Activated gamma-delta T cell treated with Interleukin-2 at 50 U/mL for 16 hours (primary cell): ENCODE measurements at places on chromosomes 1 and 21.
A peak's percentile ranks its signal among the peaks of the same experiment; 100 is the strongest.

DNA sequence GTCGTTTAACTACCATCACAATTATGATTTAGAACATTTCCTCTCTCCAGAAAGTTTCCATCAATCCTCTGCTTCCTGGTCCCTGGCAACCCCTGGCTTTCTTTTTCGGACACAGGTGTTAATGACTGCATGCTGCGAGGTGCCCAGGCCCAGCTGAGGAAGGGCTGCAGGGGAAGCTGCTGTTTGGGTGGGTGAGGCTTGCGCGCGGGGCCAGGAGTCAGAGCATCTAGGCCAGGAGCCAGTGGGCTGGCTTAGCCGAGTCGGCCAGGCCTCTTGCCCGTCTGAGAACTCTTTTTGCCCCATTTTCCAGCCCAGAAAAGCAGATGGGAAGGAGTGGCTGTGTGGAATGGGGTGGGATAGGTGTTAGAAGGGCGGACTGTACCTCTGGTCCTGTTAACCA lies 51.5 kb downstream of the NAV1 start:
- DNase-seq, result no peak

GRCh38 chr1:92961896-92962752 lies 862 bp upstream of the DIPK1A start:
- DNase-seq, result peak; percentile 66

DNA sequence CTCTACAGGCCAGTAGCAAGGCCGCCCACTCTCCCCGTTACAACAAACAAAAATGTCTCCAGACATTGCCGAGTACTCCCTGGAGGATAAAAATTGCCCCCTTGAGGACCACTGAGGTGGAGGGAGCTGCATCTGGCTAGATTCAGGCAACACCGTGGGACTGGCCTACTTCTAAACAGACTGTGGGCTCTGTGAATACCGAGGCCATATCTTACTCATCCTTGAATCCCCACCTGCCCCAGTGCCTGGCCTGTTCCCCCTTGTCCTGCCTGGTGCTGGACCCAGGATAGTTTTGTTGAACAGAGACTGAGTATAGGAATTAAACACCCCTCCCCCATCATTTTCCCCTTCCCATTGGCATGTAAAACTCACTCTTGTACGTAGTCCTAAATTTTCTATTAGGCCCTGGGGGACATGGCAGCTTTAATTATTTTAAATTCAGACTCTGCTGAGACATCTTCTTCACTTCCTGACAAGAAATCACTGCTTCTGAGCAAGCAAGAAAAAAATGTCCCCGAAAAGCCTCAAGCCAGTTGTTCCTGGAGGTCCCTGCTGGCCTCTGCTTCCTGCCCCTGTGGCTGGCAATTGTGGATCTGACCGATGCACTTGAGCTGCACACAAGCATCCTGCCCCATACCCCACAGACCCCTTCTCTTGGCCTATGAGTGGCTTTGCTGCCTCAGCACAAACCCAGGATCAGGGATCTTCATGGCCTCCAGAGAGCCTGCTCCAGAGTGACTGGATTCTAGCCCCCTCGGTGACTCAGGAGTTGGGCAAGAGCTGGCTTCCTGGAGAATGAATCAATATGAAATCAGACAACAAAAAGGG lies 111.0 kb downstream of the ACTL8 start:
- DNase-seq, result no peak

- DNase-seq, result no peak
Observed at GRCh38 chr1:2836333-2836970, 35.0 kb upstream of the TTC34 start.

DNA sequence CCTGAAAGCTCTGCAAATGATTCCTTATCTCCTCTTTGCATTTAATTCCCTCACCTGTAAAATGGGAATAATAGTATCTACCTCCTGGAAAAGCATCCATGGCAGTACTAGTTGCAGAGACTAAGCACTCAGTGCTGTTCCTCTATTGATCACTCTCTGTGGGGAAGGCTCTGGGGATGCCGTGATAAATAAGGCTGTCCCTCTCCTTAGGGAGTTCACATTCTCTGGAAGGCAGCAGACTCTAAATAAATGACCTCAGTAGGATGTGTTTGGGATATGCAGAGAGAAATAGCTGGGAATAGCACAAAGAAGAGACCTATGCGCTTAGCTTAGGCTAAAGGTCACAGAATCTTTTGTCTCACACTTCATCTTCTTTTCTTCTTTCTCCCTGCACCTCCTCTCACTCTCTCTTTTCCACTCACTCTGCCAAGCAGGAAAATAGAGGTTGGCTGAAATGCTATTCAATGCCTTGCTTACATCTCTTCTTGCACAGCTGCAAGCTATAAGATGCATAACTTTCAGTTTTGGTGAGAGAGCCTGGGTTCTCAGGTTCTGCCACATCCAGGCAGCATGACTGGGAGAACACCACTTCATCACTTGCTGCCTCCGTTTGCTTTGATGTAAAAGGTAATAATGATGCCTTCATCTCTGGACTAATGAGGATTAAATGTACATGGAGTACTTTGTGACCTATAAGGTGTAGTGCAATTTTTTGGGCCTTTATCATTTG lies 101.5 kb downstream of the LMX1A start:
- no peak for DNase-seq

- DNase-seq, result peak; percentile 51
Observed at GRCh38 chr1:116574581-116575291, 3.9 kb upstream of the CD58 start.

- DNase-seq, result no peak
Observed at GRCh38 chr1:70930062-70930461, 117.6 kb downstream of the PTGER3 start.

DNA sequence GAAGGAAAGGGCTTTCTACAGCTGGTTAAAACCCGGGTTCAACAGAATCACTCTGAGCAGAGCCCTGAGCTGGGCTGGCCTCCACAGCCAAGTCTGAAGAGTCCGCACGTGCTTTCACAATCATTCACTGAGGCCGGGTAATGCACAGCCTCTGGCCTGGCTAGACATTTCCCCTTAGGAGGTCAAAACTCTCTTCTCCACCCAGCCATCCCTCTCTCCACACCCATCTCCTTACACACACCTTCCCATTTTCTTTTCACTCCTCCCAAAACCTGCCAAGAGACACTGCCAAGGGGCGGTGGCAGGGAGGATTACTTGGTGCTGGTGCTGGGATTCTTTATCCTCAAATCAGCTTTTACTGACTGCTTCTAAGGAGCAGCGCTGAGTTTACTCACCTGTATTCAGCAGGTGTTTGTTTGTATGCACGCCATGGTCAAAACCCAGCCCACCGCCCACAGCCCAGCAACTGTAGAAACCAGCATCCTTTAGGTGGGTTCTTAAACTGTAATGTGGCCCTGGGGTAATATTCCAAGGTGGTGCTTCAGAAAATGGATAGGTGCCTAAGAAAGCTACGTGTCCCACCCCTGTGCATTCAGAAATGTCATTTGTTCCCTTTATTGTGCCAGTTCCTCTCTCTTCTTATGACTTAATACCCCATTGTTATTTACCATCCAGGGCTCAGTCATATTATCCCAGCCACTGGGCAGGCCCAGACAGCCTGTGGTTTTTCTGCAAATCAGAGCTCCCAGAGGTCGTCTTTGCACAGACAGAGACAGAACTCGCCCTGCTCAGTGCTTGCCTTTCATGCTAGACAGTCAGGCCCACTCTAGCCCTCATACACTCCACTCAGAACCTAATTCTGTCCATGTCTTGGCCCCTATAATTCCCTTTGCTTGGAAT lies 80.2 kb downstream of the ADSS2 start:
- DNase-seq, result no peak

DNA sequence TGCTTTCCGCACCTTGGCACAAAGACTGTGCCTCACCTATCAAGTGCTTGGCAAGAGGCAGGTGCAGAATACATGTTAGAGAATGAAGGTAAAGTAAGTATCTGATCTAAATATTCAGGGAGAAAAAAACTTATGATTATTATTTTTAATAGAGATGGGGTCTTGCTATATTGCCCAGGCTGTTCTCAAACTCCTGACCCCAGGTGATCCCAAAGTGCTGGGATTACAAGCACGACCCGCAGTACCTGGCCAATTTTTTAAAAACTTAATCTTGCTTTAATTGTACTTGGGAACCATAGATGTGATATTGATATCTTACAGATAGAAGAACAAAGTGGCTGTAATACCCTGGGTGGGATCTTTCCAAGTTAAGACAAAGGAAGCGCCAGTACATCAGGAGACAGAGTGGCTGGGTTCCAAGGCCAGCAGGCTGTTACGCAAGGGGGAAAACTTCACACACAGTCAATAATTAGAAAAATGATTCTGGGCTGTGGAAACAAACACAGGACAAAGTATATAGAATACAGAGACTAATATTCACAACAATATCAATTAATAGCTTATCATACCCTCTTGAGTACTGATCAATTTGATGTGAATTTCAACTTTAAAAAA lies 58.6 kb upstream of the ATP1A1 start:
- DNase-seq, result no peak

DNA sequence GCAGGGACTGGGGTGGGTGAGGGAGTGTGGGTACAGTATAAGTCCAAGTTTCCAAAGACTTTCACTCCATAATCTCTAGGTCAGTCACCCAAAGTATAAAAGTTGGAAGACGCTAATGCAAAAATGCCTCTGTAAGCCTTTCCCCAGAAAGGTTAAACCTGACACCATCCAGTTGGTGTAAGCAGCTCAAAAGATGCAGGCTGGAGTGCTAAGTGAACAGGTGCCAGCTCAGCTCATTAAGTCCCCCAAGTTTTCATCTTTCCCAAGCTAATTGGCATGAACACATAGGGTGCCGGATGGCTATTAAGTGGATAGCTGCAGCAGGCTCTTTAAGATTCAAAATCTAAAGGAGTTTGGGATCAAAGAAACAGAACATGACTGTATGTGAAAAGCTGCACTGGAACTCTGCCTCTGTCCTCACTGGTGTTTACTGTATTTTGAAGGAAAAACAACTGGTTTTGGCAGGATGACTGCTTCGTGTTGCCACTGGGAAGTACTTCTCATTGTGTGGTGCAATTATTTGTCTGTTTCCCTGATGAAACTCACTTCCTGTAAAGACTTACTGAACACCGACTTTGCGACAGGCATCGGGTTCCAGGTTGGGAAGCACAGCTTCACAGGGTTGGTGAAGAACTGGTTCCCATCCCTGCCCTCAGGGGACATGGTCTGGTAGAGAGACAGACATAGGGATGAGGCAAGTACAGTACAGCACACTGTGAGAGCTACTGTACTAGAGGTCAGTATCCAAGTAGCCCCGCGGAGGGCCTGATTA lies 152.7 kb downstream of the DAB1 start:
- no peak for DNase-seq

DNA sequence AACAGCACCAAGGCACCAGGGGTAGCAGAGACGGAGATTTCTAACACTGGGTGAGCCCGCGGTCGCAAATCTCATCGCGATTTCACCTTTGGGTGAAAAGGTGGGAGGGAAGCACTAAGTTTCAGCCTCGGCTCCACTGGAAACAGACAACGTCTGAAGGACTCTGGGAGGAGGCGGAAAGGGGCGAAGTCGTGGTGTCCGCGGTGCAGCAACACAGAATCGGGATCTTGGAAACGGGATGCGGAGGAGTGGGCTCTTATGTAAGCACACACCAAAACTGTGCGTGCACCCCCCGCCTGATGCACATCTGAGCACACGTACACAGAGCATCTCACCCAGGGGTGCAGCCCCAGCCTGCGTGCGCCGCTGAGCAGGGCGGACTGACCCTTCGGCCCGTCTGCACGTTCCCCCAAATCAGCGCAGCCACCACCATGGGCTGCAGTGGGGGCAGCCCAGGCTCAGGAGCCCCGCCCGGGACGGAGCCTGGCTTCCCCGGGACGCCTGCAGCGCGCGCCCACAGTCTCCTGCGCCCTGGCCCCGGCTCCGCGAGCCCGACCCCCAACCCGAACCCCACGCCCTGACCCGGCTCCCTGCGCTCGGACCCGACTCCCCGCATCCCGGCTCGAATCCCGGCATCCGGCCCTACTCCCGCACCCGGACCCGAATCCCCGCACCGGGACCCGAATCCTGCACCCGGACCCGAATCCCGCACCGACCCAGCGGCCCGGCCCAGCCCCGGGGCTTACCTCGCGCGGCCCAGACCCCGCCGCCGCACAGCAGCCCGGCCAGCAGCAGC lies 670 bp downstream of the CLSTN1 start:
- DNase-seq, result peak; percentile 13

DNA sequence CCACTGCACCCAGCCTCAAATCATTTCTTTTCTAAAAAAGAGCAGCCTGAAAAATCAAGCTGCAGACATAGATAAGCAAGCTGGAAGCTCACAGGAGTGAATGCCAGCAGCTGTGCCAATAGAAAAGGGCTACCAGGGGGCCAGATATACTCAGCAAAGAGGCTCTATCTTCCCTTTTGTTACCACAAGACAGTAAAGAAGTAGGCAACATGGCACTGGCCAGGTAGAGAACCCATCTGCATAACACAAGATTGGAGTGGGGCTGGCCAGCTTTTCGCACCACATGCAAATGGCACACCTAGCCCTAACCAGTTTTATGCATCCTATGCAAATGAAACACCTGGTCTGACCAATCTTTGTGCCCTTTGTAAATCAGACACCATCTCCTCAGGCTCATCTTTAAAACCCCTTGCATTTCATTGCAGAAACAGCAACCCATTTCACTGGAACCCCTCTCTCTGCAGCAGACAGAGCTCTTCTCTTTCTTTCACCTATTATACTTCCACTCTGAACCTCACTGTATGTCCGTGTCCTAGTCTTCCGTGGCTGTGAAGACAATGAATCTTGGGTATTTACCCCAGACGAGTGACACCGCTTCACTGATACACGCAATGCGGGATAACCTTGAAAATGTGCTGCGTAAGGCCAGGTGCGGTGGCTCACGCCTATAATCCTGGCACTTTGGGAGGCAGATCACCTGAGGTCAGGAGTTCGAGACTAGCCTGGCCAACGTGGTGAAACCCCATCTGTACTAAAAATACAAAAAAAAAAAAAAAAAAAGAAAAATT lies 15.1 kb downstream of the CASP9 start:
- DNase-seq, result no peak

DNA sequence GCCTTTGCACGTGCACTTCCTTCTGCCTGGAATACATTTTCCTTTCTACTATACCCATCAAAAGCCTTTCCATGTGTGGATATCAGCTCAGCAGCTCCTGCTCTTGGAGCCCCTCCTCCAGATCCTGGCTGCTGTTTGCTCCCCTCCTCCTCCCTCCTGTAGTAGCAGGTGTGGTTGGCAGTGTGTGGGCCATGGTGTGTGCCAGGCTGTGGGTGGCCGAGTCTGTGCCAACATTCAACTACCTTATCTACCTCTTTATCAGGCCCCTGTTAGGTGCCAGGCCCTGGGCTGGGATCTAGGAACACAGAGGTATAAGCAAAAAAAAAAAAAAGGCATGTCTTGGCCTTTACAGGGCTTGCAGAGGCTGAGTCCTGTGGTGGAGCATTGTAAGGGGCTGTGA lies 180.6 kb upstream of the JUN start:
- DNase-seq, result no peak

DNA sequence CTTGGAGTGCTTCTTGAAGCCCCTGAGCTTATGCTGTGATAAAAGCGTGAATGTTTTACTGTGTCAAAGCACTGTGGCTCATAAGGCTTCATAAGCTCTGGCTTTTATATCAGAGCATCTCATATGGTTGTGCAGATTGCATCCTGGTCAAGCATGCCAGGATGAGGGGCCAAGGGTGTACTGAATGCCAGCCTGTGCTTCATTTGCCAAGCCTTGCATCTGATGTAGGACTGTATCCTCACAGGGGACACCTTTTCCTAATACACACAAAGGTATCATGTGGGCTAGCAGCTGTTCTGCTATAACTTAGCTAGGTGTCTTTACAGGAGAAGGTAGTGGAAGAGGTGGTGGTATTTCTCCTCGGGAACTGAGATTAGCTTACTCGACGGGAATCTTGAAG lies 134.7 kb downstream of the ST6GALNAC3 start:
- no peak for DNase-seq
